Small intestine (tissue), 16 donors: ENCODE measurements at places on chromosomes 11 and 22. TPM values are rescaled to one million over a fixed set of nuclear protein-coding genes. Genes with fewer than 3 reads are reported as not detected.

GRCh38 chr22:50221410-50222300 is 20.8 kb downstream of the SELENOO start:
- no peak for DNase-seq

DNA sequence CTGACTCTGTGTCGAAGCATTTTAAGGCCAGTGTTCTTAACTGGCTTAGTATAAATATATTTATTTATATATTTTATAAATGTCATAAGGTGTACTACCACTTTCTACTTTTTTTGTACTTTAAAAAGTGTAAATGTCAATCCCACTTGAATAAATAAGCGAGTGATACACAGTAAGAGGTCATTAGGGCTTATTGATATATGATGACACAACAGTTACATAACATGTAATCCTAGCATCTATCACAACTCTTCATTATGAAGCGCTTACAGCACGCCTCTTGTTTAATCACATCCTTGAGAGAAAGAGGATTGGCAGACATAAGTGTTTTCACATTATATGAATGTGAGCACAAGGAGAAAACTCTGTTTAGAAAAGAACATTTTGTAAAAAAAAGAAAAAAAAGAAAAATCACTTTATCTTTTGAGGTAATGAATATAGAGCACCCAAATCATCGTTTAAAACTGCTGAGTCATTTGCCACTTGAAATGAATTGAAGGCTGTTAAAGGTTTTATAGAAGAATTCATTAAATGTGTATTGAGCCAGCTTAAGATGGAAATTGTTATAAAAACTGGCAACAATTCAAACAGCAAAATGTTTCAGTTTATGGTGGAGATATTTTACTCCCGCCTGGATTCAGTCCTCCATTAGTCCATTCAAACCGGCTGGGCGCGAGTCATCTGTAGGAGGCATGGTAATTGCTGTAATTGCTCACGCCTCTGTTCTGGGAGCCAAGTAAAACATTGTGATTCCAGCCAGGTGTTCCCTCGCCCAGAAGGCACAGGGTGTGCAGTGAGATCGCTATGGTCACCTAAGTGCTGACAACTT is 627.3 kb upstream of the KIRREL3 start:
- peak; percentile 26 for DNase-seq

DNA sequence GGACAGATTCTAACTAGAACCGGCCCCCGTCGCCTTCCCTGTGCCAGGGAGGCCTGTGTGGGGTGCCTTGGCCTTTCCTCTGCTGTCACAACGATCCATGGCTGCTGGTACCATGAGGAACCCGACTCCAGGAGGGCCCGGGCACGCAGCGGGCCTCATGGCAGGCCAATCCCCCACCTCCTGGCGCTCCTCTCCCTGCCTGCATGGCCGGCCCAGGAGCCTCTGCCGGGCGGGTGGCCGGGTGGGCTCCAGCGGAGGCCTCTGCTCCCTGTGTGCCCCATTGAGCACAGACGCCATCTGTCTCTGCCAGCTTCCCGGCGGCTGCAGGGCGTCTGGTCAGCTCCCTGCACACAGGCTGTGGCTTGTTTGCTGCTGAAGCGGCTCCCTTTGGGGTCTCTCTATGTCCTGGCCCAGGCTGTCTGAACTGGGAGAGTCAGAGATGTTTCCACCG is 86.5 kb downstream of the MYEOV start:
- DNase-seq: no peak

- DNase-seq: peak; percentile 78
Observed at GRCh38 chr11:70786021-70786665, 387.8 kb downstream of the CTTN start.

- DNase-seq: no peak
Observed at GRCh38 chr22:47168900-47169800, 406.7 kb downstream of the TBC1D22A start.

GRCh38 chr22:46758867-46759290 is 3.6 kb upstream of the TBC1D22A start:
- peak; percentile 98 for DNase-seq

DNA sequence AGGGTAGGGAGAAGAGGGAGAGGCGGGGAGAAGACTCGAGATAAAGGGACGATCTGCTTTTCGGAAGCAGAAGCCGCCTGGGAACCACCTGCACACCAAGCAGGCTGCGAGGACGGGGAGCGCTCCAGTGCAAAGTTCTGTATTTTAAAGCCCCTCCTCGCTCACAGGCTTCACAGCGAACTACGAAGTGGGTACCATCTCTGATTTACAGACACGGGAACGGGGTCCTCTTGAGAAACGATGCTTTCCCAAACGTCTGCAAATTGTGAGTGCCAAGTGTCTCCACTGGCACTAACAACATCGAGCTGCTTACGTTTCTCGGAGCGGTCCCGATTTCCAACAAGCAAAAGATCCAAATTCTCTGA is 700 bp upstream of the STX3 start:
- DNase-seq: no peak

GRCh38 chr11:129075757-129076156 is 116.4 kb downstream of the ARHGAP32 start:
- DNase-seq: no peak

DNA sequence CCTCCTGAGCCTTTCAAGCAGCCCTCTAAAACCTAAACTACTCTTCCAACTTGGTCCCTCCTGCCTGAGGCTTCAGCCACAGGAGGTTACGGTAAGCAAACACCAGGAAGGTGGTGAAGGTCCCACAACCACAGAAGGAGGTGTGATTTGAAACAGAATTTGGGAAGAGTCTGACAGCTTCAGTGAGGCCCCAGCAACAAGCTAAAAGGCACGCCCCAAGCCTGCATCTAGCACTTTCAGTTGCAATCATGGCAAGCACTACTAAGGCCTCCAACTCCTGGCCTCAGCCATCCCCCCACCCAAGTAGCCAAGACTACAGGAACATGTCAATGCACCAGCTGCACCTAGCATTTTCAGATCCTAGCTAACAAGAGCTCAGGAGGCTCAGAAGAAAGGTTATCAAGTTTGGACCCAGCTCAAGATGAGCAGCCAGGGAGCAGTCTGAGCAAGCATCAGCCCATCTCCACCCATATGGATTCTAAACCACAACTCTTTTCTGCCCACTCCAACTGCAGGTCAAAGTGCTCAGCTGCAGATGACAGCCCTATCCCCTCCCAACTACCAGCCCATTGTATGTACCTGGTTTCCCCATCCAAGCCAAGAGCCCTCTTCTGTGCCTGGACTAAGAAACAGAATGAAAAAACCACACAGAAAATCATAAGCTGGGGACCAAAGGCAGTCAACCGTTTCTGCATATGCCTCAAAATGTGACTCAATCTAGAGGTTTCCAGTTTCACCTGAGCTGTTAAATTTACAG is 10.4 kb upstream of the AHNAK start:
- peak; percentile 51 for DNase-seq

DNA sequence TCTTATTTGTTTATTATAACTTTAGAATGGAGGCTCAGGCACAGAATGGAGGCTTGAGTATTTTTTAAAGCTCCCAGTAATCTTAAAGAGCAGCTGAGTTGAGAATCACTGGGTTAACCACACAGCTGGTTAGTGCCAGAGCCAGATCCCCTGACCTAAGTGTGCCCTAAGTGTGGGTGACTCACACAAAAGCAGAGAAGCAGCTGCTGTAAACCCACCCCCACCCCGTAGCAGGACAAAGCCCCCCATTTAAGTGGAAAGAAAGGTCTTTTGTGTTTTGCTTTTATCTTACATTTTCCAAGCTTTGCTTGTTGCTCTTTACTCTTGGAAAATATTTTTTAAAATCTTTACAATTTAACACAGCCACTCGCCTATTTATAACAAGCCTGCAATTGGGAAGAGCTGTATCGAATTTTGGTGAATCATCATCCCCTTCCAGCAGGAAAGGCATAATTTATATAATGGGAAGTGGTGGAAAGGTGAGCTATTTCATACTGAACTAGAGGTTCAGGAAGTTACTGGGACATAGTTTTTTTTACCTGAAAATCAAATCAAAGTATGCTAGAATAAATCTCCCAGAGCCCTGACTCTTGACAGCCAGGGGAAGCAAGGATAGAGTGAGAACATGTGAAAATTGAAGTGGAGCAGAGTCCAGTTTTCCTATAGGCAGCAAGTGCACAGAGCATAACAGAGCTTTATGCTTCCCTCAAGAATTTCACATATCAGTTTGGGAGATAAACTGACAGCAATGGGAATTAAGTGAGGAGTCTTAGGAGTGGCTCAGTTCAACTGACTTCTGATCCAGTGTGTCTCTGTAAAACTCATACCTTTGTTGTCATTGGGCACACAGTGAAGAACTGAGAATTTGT is 405.7 kb downstream of the AASDHPPT start:
- DNase-seq: no peak

GRCh38 chr11:112118176-112118575 is 31.5 kb downstream of the SDHD start:
- DNase-seq: no peak

GRCh38 chr11:20351751-20352262 is 11.7 kb upstream of the HTATIP2 start:
- DNase-seq: no peak

DNA sequence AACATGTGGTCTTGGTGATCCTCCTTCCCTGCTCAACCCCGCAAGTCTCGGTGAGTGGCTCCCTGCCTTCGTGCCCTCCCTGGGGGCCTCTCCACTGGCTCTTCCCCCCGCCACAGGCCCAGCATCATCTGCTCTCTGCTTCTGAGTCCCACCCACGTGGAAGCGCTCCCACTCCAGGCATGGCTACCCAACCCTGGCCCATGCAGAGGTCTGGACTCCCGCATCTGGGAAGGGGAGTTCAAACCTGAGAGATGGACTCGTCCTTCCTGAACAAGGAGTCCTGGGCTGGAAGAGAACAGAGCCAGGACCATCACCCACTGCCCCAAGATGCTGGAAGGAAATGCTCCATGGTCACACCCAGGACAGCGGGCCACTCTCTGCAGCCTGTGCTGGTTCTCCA is 90.8 kb downstream of the DHCR7 start:
- no peak for DNase-seq

- no peak for DNase-seq
Observed at GRCh38 chr22:25551396-25551795, 13.1 kb upstream of the GRK3 start.

- no peak for DNase-seq
Observed at GRCh38 chr22:28942801-28943500, 59.6 kb downstream of the ZNRF3 start.

DNA sequence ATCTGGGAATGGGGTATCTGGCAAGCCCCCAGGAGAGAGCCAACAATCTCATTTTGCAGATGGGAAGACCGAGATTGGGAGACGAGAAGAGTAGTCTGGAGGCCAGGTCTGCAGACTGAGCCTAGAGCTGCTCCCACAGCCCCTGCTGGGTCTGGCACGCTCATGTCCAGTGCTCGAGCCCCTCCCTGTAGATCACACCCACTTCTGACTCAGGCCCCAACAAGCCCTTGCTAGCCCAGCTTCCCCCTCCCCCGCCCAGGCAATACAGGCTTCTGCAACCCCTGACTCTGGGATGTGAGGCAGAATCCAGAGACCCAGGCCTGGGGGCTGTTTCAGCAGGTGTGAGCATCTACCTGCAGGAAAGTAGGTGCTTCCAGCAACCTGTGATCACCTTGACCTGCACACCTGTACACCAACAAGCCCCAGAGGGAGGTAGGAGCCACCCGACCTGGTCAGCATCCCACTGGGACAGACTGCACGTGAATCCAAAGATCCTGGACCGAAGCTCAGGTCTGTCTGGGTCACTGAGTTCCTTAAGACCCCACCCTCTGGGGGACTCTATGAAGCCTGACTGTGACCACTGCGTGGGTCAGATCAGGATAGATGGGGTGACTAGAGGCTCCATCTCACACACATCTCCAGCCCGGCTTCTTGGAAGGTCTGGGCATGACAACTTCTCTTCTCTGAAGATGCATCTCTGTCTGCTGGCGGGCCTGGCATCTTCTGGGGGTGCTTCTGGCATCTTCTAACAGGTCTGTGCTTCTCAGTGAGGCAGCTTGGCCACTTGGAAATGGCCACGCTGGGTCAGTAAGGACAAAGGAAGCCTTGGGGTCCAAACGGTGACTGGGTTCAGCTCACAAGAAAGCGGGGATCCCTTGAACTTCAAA is 29.3 kb downstream of the LINC01488 start:
- DNase-seq: no peak

- no peak for DNase-seq
Observed at GRCh38 chr11:107787733-107788132, 70.9 kb downstream of the SLC35F2 start.

DNA sequence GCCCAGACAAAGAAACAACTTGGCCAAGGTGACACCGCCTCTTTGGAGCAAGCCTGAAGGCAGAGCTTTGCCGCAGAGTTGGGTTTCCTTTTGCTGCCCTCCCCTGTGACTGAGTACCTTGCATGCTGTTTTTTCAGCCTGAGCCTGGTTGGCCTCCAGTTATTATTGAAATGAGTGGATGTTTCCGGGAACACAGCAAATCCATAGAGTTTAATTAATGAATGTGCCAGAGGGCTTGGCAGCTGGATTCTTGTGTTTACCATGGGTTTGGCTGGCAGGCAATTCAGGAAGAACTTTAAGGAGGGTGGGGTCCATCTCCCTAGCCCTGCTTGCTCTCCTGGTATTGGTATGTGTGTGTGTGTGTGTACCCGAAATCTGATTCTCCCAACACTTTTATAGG is 65.6 kb upstream of the CRYBB3 start:
- DNase-seq: peak; percentile 80

DNA sequence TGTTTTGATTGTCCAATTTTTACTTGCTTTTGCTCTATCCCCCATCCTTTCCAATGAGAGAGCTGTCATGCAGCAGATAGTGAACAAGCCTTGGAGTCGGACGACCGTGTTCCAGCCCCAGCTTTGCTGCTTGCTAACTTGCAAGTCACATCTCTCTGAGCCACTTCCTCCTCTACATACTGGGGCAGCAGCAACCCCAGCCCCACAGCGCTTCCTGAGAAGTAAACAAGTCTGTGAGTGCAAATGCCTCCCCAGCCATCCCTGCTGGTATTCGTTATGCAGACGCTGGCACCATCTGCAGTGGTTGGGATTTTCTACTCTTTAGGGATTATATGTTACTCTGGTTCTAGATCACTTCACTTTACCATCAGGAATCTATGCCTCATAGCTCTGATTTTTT is 35.0 kb downstream of the TPBGL start:
- peak; percentile 55 for DNase-seq

- DNase-seq: no peak
Observed at GRCh38 chr11:99865951-99866350, 821.1 kb upstream of the ARHGAP42 start.

DNA sequence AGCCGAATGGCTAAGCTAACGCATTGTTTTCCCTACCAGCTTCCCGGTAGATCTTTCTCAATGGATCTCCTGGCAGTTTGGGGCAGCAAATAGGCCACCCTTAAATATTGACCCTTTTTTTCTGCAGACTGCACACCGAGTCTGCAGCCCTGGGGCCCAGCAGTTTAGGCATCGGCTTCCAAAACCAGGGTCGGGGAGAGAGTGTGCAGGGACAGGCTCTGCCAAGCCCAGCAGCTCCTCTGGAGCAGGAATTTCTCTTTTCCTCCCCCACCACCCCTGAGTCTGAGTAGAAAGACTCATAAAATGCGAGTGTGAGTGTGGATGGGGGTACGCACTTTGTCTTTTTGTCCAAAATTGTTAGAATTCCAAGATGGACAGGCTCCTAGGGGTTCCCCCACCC is 113.2 kb downstream of the FEZ1 start:
- DNase-seq: no peak

Gene KCNJ11
- not detected for polyA plus RNA-seq

Gene RPL27A
- 4,316 TPM for polyA plus RNA-seq

Gene TIMM8B
- polyA plus RNA-seq: 88.9 TPM

Gene SCT
- 4.8 TPM for polyA plus RNA-seq

Gene PKP3
- 72.5 TPM for polyA plus RNA-seq

Gene KCNQ1OT1
- polyA plus RNA-seq: under 0.01 TPM

Gene TMEM135
- 22.6 TPM for polyA plus RNA-seq

Gene MS4A15
- not detected for polyA plus RNA-seq

Gene MS4A7
- polyA plus RNA-seq: 2.2 TPM
